Breast epithelium (tissue), 4 donors: ENCODE measurements at places on chromosomes 5 and 9. TPM values are rescaled to one million over a fixed set of nuclear protein-coding genes. Genes with fewer than 3 reads are reported as not detected.

- no peak for DNase-seq
Measured at GRCh38 chr5:74822288-74822687, 43.9 kb downstream of the FAM169A start.

DNA sequence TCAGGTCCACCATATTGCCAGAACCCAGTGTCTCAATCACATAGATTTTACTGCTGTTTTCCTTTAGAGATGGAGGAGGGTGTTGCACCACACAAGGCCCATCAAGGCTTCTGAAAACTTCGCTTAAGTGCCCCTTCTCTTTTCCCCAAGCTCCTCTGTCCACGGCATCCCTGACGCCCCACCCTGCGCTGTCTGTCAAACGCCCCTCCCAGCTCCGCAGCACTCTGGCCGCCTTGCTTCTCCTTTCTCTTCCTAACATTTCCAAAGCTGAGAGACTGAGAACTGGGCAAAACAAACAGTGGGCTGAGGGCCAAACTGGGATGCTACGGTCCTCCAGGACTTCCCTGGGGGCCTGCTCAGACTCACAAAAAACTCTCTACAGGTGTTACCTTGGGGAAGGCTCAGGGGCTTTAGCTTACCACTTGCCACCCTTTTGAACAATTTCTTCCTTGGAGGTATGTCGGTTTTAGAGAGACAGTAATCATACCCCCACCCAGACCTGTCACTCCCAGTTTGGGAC, 28.3 kb upstream of the ERGIC1 start:
- no peak for DNase-seq

GRCh38 chr9:79224672-79225433, 346.9 kb upstream of the TLE4 start:
- DNase-seq, result no peak

DNA sequence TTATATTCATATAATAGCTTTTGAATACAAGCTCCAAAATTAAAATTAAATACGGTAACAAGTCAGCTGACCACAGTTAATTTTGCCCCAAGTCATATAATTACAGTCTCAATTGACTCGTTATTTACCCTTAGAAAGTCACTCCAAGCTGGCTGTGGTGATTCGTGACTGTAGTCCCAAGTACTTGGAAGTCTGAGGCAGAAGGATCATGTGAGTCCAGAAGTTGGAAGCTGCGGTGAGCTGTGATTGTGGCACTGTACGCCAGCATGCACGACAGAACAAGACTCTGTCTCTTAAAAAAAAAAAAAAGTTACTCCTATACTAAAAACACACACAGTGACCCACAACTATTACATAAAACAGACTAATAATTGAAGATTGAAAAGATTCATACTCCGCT, 31.6 kb upstream of the DTWD2 start:
- no peak for DNase-seq

DNA sequence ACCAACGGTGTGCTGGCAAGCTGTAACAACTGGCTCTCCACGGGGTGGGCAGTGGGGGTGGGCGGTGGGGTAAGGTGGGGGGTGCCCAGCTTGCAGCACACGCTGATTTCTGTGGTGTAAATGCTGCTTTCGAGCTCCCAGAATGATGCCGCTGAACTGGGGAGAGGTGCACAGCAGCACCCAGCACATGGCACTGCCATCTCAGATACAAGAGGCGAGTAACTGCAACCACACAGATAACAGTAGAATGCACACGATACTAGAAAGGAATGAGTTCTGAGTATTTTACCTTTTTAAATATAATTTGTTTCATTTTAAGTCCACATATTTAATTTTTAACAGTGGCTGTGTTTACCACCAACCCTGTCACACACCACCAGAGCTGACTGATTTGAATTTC, 87.9 kb downstream of the SEMA4D start:
- no peak for DNase-seq

- DNase-seq, result peak; percentile 20
Measured at GRCh38 chr9:114053246-114054005, 24.7 kb downstream of the AMBP start.

DNA sequence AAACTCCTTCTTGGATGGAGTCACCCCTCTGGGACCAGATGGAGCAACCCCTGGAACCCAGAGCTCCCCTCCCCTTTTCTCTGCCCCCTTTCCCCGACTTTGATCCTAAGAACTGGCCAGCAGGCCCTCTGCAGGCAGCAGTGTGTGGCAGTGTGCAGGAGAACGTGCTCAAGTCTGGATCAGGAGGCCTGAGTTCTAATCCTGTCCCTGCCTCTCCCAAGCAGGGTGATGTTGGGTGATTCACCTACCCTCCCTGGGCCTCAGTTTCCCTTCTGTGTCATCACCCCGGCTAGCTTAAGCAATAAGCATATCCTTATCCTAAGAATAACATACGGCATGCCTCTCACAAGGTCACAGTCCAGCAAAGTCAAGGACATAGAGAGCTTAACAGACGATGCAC, 67.6 kb downstream of the C9orf50 start:
- DNase-seq, result no peak

- DNase-seq, result no peak
Measured at GRCh38 chr9:76049341-76049740, 158.9 kb downstream of the PCSK5 start.

The LCN2 gene
- not detected for total RNA-seq

The SCAI gene
- 12.9 TPM for total RNA-seq
